Glutamatergic neuron (in vitro differentiated cells): ENCODE measurements at places on chromosomes 6 and 20. TPM values are rescaled to one million over a fixed set of nuclear protein-coding genes. Genes with fewer than 3 reads are reported as not detected.

UBE2C gene
- 33.0 TPM for total RNA-seq

ADGRF5 gene
- total RNA-seq = 0.37 TPM

SPATA25 gene
- 1.2 TPM for total RNA-seq

DNA sequence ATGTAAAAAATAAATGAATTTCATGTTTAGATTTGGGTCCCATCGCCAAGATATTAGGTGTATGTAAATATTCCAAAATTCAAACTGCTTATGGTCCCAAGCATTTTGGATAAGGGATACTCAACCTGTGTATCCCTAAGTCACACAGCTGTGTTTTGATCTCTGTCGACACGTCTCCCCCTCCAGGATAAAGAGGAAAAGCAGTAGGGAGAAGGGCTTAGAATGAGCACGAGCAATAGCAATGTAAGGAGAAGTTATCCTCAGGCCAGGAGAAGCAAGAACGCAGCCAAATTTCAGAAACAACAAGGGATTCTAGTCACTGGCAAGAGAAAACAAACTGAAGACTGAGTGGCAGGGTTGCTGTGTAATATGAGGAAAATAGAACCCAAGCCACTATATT, 181.2 kb downstream of the AIG1 start:
- DNase-seq = no peak

ZSWIM1 gene
- total RNA-seq = 10.2 TPM

ABRACL gene
- total RNA-seq = 33.2 TPM

DNA sequence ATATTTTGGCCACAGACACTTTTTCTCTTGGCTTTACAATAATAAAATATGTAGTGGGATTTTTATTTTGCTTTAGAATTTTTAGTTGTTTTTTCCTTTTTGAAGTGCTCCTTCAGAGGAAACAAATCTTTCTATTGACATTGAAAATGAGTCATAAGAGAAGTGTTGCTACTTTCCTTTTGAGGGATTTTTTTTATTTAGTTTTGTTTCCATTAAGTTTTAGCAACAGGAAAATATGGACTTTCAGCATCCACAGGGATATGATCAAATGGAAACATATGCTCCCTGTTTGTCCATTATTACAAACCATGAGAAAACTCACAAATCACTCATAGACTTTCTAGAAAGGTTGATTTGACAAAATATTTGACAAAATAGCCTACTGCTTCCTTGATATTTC, 65.3 kb upstream of the BMP2 start:
- no peak for DNase-seq

DNA sequence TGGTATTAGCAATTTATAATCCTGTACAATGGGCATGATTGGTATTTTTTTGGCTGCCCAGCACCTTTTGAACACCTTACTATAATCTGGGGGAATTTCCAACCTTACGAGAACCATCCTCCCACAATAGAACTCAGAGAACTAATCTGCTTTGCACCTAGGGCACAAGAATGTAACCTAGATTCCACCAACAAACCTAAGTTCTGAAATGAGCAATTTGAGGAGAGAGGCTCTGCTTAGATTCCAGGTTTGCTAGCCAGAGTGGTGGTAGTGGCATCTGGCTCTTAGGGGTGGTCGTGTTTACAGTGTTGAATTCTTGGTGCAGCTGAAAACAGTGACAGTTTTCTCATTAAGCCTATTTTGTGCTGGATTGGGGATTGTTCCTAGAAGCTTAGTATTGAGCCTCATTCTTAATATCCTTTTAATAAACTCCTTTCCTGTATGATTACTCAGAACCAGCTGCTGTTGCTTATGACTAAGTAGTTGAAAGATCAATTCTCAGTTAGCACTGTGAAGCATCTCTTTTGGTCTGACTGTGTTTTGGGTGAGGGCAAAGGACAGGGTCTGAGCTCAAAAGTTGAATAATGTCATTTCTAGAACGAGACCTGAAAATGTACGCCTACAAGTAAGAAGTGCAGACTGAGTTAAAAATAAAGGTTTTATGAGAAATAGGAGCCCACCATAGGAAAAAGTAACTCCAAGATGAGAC, 385.6 kb downstream of the CDKAL1 start:
- no peak for DNase-seq

B3GALT4 gene
- 8.6 TPM for total RNA-seq
